ENCODE measurements at places on chromosomes 12 and 14.

GRCh38 chr14:106556665-106557289 lies 1030.4 kb downstream of the TMEM121 start:
- no peak for DNase-seq

DNA sequence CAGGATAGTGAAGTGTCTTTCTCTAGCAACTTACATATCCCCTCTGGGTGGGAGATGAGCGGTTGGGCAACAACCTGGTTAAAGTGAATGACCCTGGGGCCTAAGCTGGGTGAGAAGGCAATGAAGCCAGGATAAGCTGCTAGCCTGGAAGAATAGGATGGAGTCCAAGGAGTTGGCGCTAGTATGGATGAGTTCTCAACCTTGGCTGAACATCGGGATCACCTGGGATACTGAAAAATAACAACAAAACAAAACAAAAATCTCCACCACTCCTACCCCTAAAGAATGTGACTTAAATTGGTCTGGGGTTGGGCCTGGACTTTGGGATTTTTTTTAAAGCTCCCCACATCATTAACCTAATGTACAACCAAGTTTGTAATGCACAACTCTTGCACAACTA lies 4.8 kb upstream of the RPS6KA5 start:
- DNase-seq, result no peak

DNA sequence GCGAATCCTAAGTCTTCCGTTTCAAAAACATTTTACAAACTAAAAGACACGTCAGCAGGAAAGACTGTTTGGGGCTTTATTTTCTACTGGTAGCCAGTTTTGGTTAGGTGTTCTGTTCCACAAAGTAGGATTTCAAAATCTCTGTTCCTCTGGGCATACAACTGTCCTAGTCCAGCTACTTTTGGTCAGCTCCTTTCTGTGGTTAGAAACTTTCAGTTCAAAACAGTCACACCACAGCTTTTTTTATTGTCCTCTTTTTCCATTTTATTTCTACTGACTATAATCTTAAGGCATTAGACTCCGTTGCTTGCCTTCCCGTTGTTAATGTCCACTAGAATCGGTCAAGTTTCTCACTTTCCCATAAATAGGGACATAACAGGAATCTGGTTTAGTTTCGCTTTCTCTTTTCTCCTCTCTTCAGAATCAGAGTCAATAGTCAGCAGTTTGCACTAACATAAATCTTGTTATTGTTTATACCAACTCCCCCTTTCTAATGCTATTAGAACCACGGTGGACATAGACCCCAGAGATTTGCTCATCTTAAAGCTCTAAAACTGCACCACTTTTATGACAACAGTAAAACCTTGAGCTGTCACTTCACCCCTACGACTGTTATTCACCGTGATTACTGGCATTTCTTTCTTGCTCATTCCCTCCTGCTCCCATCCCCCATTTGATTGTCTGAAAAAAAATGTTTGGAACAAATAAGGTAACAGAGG lies 41.5 kb upstream of the NPAS3 start:
- no peak for DNase-seq

GRCh38 chr14:23131482-23131881 lies 12.4 kb upstream of the CEBPE start:
- DNase-seq, result no peak

- DNase-seq, result no peak
These were observed 4.3 kb downstream of the MBIP start for GRCh38 chr14:36316131-36316530.

DNA sequence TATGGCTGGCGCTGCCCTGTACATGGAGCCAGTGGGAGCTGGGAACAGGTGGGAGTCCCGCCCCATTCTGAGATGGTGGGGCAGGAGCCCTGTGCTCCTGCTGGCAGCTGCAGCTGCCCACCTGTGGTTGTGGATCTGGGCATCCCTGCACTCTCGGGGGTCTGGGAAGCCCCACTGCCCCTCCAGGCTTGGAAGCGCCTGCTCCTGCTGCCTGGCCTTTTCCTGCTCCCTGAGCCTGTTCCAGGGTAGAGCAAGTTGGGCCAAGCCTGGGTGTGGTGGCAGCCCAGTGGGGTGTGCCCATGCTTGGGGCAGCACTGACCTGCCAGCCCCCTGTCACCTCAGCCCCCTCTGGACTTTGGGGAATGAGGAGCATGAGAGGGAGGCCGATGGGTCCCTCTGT lies 104.0 kb downstream of the MNAT1 start:
- DNase-seq, result no peak

GRCh38 chr12:7989827-7990491 lies 42.6 kb upstream of the FOXJ2 start:
- no peak for DNase-seq

- DNase-seq, result no peak
These were observed 663 bp upstream of the LIN7A start for GRCh38 chr12:80938397-80938796.

GRCh38 chr12:50788561-50788960 lies 24.7 kb downstream of the ATF1 start:
- DNase-seq, result peak; percentile 77

GRCh38 chr12:39028382-39028781 lies 123.0 kb upstream of the CPNE8 start:
- no peak for DNase-seq

GRCh38 chr14:92670160-92670559 lies 78.3 kb downstream of the LGMN start:
- DNase-seq, result no peak

GRCh38 chr12:54991161-54991990 lies 6.8 kb upstream of the TESPA1 start:
- no peak for DNase-seq

DNA sequence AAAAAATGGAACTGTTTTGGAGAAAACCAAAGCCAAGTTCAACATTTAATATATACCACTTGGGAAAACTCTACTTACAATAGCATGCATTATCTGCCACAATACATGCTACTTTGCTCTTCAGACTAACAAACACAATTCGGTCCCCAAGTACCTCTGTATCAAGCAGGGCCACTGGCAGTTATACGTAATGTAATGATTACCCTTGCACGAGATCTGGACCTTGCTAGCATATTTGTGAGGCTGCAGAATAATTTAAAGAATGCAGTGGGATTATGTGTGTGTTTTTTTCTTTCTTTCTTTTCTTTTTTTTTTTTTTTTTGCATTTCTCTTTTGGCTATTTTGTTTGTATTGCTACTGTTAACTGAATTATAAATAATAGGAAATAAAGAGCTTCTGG lies 22.8 kb upstream of the PYGL start:
- peak; percentile 10 for DNase-seq

GRCh38 chr12:23884909-23885308 lies 64.6 kb downstream of the SOX5 start:
- no peak for DNase-seq

DNA sequence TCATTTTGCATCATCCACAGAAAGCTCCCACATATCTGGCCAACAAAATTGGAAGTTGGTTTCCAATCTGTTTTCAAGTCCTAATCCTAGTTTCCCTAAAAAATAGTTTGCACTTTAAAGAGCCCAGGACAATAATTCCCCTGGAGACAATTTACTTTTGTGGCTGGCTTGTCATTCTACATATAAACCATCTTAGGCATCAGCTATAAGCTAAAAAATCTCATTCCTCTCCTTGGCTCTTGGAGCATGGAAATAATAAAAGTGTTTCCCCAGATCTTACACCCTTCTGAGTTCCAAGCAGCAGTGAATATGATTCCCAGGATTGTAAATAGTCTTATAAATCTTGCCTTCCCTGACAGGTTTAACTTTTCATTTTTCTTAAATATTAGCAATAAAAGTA lies 89.1 kb upstream of the NUDT4 start:
- no peak for DNase-seq

GRCh38 chr12:75750716-75751306 lies 239.4 kb upstream of the KRR1 start:
- peak; percentile 53 for DNase-seq

DNA sequence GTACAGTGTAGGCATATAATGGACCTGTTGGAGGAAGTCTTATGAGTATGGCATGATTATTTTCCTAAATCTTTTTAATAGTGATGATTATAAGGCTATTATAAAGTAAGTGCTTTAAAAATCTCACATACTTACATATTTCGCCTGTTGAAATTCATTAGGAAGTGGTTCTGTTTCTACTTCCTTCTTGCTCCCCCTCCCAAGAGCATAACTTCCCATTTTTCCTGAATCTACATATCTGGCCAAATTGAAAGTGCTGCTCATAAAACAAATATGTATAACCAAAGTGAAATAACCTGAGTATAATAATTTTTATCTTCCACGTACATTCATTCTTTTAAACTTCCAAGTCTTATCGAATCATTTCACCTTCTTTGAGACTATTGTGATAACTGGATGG lies 455.6 kb upstream of the SEL1L start:
- no peak for DNase-seq

- peak; percentile 25 for DNase-seq
These were observed 90.2 kb downstream of the CHGA start for GRCh38 chr14:93012951-93013719.

GRCh38 chr12:92162079-92162478 lies 16.4 kb upstream of the BTG1 start:
- DNase-seq, result no peak

- no peak for DNase-seq
These were observed 13.0 kb upstream of the GPR68 start for GRCh38 chr14:91257328-91258010.

GRCh38 chr12:45745861-45746277 lies 16.4 kb downstream of the ARID2 start:
- no peak for DNase-seq

DNA sequence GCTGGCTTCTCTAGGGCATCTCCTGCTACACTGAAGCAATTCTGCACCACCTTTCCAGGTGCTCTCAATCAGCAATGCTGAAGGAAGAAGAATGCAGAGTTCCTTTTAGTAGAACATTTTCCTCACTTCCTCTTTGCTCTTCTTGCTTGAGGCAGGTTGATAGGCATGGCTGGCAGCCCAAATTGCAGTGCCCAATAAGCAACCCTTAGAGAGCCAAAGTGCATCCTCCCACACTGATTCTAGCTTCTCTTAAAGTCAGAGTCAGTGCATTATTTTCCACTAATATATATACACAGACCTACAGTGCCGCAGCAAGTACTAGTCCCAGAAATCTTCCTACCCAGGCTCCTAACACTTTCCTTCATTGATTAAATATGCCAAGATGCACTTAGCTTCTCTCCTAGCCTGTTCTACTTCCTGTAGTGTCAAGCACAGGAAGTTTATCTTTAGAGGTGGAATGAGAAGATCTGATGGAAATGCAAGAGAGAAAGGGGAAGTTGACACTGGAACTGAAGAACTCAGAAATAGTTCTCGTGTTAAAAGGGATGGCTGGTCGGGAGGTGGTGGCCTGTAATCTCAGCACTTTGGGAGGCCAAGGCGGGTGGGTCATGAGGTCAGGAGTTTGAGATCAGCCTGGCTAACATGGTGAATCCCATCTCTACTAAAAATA lies 132.7 kb downstream of the SSPN start:
- DNase-seq, result no peak

- no peak for DNase-seq
These were observed 1264.0 kb downstream of the TMEM121 start for GRCh38 chr14:106790189-106791036.

- no peak for DNase-seq
These were observed 59.7 kb downstream of the RCOR1 start for GRCh38 chr14:102652194-102652593.

DNA sequence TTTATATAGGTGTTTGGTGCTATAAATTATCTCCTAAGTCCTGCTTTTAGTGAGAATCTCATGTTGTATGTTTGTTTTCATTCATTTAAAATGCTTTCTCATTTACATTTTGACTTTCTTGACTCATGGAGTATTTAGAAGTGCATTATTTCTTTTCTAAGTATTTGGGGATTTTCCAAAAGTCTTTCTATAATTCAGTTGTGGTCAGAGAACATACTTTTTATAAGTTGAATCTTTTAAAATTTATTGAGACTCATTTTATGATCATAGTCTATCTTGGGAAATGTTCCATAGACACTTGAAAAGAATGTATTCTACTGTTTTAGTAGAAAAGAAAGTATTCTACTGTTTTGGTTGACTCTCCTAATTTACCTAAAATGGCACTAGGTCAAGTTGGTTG lies 168.2 kb downstream of the AKAP6 start:
- DNase-seq, result no peak

DNA sequence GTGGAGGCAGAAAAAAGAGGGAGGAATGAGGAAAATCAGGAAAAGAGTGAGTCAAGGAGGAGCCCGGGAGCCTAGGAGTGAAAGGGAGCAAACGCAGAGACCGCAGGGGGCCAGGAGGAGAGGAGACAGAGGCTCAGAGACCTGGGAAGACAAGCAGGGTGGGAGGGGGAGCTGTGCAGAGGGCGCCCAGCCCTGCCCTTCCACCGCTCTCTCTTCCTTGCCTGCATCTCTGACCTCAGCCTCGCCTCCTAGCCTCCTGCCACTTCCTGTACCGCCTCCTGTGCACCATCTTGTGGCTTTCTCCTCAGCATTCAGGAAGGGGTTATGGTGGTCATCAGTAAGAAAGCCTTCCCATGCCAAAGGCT lies 1.3 kb downstream of the CLSTN3 start:
- no peak for DNase-seq

- DNase-seq, result no peak
These were observed 28.5 kb upstream of the SRGAP1 start for GRCh38 chr12:63816031-63816430.

GRCh38 chr12:75550401-75551240 lies 39.2 kb upstream of the KRR1 start:
- DNase-seq, result no peak

DNA sequence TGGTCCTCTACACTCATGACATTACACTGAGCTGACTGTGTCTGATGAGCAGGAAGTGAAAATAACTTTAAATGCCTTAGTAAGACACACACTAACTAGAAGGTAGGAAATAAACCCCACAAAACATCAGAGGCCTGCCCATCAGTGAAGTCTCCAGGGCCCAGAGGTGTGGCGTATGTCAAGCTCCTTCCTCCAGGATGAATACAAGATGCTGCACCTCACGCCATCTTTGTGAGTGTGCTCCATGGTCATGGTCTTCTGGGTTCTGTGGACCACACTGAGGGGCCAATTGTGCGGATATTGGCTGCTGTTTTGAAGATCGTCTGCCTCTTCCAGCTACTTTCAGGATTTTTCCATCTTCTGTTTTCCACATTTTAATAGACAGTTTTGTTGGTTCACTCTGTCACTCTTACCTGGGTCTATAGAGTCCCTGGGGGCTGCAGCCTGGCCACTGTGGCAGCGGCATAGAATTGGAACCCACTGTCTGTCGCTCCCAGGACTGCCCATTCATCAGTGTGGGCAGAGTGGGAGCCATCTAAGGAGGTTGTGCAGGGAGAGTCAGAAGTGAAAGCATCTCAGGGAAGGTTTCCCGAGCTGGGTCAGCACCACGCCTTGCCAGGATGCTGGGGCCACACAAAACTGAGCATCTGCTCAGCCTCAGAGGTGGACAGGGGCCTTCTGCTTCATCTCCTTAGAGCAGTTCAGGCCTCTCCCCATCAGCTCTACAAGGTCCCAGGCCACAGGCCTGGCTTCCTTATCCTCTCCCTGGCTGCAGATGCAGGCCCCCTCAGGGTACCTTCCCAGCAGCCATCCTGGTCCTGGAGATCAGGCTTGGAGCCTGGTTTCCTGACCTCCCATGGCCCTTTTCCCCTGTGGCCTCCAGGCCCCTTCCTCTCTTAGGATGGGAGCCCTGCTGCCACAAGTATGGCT lies 57.5 kb upstream of the C14orf180 start:
- DNase-seq, result no peak

Measured in amniotic stem cell (primary cell).